ENCODE measurements at places on chromosomes 2 and 18.

DNA sequence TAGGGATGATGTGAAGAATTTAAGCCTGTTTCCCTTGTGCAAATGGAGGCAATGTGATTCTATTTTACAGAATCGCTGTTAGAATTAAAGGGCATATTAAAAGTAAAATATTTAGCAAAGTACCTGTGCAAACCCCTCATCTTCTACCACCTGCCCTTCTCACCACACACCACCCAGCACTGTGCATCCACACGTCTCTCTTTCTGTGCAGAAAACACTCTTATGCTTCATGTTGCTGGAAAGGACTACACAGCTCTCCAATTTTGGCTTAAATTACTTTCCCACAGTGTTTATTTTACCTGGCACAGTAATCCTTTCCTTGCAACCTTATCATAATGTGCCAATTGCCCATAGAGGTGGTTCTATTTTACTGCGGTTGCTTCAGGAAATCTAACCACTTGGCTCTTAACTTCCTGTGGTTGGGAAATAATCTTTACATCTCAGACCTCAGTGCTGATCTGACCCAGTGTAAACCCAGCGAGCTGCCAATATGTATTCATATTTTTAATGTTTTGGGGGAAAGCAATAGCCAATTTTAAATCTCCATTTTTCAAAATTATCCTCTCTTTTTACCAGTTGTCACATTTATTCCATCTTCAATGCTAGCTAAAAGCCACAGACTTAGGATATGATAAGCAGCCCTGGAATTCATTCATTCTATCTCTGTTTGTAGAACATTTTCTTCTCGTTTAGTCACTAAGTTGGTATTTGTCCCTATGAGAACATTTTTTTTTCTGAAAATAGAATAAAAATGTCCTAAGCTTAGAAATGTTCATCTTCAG is 250.9 kb downstream of the DSEL start:
- peak; percentile 1 for DNase-seq

- DNase-seq: no peak
Observed at GRCh38 chr18:10838553-10838952, 310.8 kb downstream of the PIEZO2 start.

GRCh38 chr18:79940126-79940813 is 11.2 kb downstream of the SLC66A2 start:
- DNase-seq: no peak

- DNase-seq: no peak
Observed at GRCh38 chr2:64404002-64404731, 49.8 kb upstream of the LGALSL start.

GRCh38 chr18:44495151-44495550 is 185.5 kb upstream of the SETBP1 start:
- DNase-seq: no peak

- DNase-seq: no peak
Observed at GRCh38 chr2:188478724-188479123, 187.1 kb downstream of the GULP1 start.

- DNase-seq: no peak
Observed at GRCh38 chr2:68961380-68961779, 8.7 kb upstream of the GKN2 start.

- no peak for DNase-seq
Observed at GRCh38 chr2:79547568-79547967, 34.7 kb downstream of the CTNNA2 start.

GRCh38 chr2:193357508-193357907 is 1162.8 kb upstream of the TMEFF2 start:
- no peak for DNase-seq

DNA sequence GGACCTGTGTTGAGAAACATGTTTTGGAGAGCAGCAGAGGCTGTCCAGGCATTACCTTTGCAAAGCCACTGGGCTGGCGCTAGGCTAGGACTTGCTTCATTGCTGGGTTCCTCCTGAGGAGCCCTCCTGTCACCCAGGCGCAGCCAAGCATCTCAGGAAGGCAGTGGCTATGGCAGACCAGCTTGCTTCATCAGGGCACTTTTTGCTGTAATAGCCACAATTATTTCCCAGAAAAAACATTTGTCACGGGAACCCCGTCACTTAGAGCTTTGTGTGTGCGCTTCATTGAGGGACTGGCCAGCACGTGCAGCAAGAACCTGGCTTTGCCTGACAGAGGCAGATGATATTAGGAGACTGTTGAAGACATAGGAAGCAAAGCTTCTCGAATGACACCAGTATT is 36.4 kb downstream of the SLC20A1 start:
- DNase-seq: no peak

- DNase-seq: no peak
Observed at GRCh38 chr18:46755315-46756024, 1.4 kb downstream of the ST8SIA5 start.

DNA sequence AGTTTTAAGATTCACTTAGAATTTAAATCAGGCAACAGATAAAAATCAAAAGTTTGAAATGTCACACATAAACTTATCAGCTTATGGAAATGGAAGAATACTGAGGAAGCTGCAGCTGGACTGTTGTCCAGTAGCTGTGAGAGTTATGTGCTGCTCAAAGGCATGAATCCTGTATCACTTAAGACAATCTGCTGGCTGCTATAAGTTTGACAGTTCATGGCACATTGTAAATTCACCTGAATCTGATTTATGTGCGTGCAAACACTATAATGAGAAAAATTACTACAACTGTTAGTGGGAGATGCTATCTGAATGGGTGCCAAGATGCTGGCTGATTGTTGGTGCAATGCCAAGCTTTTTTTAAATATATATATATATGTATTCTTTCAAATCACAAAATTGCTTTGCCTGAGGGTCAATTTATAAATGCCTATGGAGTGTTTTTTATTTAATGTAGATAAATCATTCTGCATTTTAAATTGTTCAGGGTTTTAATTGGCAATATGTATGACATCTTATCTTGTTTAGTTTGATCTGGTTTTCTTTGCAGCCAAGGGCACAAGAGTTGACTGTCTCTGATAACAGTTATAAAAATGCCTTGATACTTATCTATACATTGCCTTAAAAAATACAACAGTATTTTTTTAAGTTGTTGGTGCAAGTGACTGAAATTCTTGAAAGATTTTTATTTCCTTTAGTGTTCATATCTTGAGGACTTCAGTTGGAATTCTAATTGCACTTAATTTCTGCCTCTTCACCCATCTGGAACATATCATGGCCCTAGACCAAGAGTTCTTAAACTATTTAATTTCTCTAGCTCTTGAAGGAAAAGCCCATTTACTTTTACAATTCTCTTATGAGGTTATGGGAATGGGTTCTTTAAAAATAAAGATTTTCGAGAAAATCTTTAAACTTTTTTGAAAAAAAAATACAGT is 48.7 kb downstream of the CAVIN2 start:
- DNase-seq: no peak

- DNase-seq: no peak
Observed at GRCh38 chr2:170737821-170738220, 22.7 kb downstream of the SP5 start.

DNA sequence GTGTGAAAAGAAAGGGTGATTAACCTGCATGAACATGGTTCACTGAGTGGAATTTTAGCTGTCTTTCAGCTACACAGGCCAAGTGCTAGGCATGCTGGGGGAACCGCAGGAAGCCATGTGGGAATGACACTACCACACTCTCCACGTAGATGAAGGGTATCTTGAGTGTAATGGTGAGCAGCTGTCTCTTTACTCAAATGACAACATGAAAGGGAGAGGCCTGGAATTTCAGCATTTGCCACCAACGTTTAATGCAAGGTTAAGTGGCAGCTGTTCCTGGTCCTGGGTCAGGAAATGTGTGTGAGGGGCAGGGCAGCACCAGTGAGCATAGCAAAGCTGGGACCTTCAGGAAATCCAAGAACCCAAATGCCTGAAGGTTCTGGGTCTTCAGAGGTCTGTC is 588.4 kb downstream of the SLC4A3 start:
- DNase-seq: peak; percentile 54

DNA sequence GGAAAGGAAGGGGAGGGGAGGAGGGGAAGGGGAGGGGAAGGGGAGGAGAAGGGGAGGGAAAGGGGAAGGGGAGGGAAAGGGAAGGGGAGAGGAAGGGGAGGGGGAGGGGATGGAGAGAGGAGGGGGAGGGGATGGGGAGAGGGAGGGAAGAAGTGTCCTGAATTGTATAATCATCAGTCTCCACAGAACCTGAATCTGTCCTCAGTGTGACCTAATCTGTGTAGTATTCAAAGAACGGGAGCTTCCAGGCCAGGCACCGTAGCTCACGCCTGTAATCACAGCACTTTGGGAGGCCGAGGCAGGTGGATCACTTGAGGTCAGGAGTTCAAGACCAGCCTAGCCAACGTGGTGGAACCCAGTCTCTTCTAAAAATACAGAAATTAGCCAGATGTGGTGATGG is 41.1 kb upstream of the CCDC150 start:
- DNase-seq: no peak

DNA sequence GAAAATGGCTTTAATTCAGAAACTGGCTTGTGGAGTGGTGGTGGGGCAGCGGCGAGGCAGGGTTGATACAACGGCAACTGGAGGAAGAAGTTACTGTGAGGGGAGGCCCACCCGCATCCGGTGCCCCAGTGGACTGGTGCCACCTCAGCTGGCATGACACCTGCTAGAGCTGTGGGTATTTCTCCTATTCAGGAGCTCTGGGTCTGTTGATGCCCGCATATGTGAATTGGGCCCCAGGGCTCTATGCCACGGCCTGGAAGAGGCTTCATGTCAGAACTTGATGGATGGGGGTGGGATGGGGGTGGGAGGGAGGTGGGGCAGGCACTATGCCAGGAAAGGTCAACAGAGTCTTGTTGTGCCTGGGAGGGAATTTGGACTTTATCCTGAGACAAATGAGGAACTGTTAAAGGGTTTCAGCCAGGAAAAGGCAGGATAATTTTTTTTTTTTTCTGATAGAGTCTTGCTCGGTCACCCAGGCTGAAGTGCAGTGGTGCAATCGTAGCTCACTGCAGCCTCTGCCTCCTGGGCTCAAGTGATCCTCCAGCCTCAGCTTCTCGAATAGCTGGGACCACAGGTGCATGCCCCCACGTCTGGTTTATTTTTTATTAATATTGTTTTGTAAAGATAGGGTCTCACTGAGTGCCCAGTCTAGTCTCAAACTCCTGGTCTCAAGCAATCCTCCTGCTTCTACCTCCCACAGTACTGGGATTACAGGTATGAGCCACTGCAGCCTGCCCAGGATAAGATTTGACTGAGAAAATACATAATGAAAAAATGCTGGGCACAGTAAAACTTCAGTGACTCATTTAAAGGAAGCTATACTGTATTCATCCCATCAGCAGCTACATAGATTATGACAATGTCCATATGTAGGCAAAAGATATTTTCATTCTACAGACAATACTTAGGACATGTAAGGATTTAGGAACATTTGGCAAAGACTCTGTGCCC is 52.6 kb downstream of the SH2D6 start:
- DNase-seq: peak; percentile 80

Measured in SW480 (cell line).